ENCODE measurements at places on chromosomes 16 and 17.

DNA sequence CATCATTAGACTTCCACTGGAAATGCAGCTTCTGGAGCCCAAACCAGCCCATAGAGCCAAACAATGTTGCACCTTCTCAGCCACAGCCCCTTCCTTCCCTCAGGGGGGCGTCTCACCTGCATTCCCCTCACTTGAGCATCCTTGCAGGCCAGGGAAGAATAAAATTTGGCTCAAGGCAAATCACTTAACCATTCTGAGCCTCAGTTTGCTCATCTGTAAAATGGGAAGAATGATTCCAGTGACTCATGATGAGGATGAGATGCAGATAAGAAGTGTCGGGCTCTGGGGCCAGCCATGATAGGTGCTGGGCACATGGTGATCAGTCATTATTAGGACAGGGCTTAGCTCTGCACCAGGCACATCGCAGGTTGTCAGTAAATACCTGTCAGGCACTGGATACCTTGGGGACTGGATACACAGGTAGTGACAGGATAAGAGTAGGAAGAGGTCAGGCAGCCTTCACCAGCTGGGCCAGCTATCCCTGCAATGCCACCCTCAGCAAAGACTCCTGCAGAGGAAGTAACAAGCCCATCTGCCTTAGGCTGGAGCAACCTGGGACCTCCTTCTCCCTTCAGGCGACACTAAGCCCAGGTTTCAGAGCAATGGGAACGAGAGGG is 208.0 kb upstream of the TNRC6C start:
- no peak for DNase-seq

GRCh38 chr17:79695797-79696609 is 34.7 kb upstream of the ENPP7 start:
- no peak for DNase-seq

DNA sequence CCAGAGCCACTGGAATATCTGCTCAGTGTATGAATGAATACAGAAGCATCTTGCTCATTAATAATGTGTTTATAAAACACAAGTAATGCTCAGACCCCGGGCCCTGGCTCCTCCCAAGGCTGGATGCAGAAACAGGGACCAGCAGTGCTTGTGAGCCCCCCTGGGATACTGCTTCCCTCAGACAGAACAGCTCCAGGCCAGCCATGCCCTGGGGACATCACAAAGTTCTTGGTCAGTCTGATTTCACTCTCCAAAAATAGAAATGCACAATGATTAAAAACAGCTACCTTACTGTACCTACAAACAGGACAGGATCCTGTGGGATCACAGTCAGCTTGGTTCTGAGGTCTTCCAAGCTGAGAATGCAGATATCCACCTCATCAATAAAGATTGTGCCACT is 68.2 kb downstream of the ABCC12 start:
- DNase-seq: no peak

GRCh38 chr16:50747207-50747956 is 5.5 kb downstream of the CYLD start:
- DNase-seq: no peak

DNA sequence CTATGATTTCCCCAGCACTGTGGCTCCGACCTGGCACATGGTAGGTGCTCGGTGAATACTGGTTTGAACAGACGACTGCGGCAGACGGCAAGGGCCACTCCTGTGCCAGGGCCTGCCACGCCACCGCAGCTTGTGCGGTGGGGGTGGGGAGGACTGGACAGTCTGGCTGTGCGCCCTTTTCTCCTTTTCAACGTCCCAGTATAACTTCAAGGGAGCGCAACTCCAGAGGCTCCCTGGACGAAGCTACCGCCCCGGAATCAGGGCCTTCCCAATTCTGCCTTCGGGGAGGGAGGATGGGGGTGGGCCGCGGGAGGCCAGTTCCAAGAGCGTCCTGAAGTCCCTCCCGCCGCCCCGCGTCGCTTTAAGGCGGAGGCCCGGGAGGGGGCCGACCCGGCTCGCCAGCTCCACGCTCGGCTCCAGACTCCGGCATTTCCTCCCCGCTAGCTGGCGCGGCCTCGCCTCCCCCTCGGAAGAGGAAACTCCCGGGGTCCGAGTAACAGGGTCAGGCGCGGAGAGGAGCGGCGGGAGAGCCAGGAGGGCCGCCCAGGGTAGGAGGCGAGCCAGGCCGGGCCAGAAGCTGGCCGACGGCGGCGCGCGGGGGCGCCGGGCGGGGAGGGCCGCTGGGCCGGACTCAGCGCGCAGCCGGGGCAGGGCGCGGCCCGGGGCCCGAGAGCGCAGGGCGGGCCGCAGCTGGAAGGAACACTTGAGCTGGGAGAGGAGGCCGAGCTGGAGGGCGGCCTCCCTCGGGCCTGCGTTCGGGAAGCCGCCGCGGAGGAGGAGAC is at the start of gene ITPRIPL2:
ITPRIPL2 (plus strand) TSS at position 388 of the 782 bp plus-strand sequence. CDS start 498 bp downstream, outside the sequence.
- DNase-seq: no peak

- no peak for DNase-seq
Measured at GRCh38 chr16:54397190-54397835, 110.7 kb upstream of the IRX3 start.

DNA sequence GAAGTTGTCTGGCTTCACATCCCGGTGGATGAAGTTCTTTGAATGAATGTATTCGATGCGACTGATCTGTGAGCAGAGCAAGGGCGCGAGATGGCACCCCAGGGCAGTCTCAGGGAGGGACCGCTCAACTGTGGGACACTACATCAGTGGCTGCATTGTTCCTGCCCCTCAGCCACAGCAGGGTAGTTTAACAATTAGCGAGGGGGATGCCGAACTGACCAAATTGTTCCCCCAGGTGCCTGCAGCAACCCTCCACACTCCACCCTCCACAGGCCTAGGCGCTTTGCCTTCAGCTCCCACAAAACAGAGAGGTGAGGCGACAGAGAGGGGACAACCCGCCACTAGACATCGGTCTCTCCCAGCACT is 20.3 kb downstream of the CSNK1D start:
- DNase-seq: no peak

GRCh38 chr16:11130978-11131665 is 124.9 kb downstream of the SOCS1 start:
- DNase-seq: no peak
